ENCODE measurements at places on chromosomes 16 and 17. TPM values are rescaled to one million over a fixed set of nuclear protein-coding genes. Genes with fewer than 3 reads are reported as not detected.

RBBP6 gene
- 33.5 TPM for total RNA-seq

RNF222 gene
- total RNA-seq: not detected

- DNase-seq: no peak
Observed at GRCh38 chr17:73123606-73124320, 31.3 kb upstream of the SLC39A11 start.

- DNase-seq: no peak
Observed at GRCh38 chr17:48352630-48353029, 77.4 kb downstream of the SKAP1 start.

DNA sequence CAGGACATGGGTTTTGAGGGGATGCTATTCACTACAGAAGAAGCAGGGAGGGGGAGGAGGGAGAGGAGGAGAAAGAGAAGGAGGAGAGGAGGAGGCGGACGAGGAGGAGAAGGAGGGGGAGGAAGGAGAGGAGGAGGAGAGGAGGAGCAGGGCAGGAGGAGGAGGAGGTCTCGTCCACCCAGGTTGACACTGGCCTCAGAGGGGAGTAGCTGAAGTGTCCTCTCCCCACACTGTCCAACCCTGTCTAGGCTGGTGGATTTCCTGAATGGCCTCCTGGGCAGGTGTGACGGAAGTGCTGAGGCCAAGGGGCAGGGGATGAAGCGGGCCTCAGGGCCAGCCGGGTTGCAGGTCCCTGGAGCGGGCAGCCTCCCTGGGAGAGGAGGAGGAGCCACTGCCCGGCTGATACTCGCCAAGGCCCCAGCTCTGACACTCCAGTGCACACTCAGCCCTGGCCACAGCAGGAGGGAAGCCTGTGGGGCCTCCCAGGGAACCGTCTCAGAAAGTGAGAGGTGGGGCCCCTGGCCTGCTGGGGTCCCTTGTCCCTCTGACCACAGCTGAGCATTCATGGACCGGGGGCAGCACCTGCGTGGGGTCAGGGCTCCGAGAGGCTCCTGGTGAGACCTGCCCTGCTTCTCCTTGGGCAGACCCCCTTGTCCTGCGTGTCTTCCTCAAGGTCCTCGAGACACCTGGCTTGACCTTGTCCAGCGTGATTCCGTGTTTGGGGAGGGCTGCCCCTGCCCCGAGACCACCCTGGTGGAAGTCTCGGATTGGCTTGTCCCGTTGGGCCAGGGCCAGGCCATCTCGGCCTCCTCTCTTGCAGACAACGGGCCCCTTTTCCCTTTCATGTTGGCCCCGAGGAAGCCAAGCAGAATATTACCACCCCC is 200.6 kb upstream of the CIBAR2 start:
- DNase-seq: no peak
